ENCODE measurements at places on chromosomes 6 and 20.

- DNase-seq, result no peak
Measured at GRCh38 chr20:41526327-41526726, 91.8 kb downstream of the CHD6 start.

DNA sequence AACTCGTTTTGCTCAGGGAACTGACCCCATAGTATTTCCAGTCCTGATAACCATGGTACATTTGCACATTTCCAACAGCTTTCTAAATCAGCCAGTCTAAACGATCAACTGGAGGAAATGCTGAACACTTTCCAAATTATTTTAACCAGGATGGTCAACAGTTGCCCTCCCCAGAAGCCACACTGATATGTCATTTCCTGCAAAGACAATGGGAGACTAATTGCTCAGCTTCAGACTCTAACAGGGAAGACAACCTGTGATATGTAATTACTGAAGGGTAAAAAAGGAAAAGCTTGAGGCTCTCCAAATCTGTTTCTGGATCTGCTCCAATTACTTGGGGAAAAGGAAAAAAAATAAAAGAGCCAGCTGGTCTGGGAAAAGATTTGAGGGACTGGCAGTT is 88.8 kb downstream of the FYN start:
- no peak for DNase-seq

DNA sequence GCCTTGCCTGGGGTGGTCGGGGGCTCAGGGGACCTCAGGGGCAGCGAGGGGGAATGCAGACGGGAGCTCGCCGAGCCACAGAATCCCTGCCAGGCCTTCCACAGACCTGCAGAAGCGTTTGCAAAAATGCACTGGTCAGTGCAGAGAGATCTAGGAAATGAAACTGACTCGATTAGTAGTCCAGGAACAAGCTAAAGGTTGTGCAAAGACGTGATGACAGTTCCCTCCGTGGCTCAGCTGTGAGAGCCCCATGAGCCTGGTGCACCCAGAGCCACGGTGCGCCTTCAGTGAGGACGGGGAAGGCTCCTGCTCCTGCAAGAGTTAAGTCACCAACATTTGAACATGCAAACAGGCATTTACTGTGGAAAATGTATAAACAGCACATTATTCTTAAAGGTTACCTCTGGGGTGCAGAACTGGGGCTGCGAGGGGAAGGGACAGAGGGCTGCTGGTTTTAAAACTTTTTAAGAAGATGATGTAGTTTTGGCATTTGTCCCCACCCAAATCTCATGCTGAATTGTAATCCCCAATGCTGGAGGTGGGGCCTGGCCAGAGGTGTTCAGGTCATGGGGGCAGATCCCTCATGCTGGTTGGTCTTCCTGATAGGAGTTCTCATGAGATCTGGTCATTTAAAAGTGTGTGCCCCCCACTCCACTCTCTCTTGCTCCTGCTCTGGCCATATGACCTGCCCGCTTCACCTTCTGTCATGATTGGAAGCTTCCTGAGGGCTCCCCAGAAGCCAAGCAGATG is 147.3 kb downstream of the DLL1 start:
- DNase-seq, result no peak

- no peak for DNase-seq
Measured at GRCh38 chr6:10487668-10488327, 33.4 kb upstream of the GCNT2 start.

DNA sequence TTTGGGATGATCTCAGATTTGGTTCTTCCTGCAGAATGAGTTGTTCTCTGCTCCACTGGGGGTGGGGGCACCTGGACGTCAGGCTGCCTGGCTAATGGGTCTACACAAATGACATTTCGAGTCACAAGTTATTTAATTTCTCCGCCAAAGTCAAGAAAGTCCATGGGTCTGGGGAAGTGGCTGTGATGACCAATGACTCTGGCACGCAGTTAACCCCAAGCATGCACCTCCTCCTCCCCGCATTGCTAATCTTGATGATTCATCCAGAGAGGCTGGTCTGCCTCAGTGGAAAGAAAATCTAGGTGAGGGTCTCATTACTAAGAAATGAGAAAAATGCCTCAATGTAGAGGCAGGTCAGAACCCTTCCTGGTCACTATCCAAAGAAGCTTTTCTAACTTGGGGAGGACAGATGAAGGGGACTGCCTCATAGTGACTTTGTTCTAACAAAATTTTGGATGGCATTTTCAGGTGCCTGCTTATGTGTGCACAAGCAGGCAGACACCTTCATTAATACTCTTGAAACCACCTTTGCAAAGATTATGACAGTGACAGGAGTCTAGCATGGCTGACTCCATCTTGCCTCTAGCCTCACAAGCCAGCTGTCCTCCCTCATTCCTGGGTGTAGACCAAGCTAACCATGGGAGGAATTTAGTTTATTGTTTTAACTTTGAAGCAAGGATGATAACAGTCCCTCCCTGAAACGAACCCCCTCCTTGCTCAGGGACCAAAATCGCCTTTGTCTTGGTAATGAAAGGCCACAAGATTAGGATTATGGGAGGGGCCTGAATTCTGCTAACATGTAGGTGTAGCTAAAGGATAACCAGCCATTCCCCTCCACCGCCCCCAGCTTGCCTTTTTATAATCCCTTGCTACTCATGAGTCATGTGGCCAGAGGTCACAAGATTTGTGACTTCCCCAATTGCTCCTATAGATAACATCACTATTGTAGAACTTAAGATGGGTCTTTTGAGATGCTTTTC is 98.6 kb upstream of the MRPS10 start:
- no peak for DNase-seq

DNA sequence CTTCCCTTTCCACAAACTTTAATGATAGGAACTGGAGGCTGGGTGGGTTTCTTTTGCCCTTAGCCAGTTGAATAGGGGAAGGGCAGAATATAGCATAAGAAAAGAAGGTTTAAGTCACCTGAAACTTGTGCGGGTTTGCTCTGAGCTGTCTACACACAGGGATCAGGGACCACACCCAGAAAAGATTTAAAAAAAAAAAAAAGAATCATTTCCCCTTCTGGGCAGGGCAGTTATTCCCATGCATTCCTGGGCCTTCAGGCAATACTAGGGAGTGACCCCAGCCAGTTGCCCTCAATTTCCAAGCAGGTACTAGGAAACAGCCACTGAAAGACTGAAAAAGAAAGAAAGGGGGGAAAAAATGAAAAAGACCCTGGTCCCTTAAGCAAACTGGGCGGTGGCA is 39.6 kb upstream of the HDAC2 start:
- no peak for DNase-seq

DNA sequence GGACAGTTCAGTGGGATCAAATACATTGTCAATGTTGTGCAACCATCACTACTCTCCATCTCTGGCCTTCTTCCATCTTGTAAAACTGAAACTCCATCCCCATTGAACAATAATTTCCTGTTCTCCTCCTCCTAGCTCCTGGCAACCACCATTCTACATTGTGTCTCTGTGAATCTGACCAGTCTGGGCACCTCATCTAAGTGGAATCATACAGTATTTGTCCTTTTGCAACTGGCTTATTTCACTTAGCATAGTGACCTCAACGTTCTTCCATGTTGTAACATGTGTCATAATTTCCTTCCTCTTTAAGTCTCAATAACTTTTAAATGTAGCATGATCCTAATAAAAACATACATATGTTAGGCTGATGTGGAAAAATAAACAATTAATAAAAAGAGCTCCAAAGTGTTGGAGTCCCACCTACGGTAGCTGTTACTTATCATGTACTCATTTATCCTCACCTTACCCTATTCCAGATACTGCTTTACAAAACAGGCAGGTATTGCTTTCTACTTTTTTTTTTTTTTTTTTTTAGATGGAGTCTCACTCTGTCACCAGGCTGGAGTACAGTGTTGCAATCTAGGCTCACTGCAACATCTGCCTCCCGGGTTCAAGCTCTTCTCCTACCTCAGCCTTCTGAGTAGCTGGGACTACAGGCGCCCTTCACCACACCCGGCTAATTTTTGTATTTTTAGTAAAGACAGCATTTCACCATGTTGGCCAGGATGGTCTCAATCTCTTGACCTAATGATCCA is 91.9 kb downstream of the TNFAIP3 start:
- no peak for DNase-seq

DNA sequence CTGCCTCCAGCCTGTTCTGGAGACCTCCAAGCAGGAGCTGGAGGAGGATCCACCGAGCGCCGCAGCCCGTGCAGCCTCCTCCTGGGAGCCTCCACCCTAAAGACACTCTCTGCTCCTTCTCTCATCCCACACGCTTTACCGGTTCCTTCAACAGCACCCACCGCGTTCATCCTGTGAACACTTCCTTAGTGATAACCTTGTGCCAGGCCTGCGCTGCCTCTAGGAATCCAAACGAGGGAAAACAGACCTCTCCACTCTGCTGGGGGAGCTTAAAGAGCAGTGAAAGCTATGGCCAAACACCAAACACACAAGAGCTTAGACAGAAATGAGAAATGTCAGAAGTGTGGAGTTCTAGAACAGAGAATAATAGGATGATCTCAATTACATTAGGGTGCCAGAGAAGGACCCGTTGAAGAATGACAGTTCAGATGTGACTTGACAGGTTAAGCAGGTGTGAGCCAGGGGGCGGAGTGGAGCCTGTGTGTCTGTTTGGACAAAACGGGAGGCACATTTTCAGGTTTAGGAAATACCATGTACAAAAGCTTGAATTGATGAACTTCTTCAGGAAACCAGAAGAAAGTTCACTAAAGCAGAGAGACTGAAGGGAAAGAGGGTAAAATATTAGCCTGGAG is 28.5 kb upstream of the HLA-DRB5 start:
- no peak for DNase-seq

- DNase-seq, result no peak
Measured at GRCh38 chr6:4264601-4265000, 129.2 kb upstream of the ECI2 start.

DNA sequence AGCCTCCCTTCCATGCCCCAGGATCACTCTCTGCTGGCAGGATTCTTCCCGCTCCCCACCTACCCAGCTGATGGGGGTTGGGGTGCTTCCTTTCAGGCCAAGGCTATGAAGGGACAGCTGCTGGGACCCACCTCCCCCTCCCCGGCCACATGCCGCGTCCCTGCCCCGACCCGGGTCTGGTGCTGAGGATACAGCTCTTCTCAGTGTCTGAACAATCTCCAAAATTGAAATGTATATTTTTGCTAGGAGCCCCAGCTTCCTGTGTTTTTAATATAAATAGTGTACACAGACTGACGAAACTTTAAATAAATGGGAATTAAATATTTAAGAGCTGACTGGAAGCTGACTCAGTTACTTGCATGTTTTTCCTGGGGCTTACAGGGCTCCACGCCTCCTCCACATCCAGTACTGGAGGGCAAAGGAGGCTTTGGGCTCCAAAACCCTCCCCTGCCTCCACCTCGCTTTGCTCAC is 24.3 kb upstream of the FANCE start:
- no peak for DNase-seq

GRCh38 chr6:15533379-15534026 is 129.3 kb downstream of the DTNBP1 start:
- no peak for DNase-seq

DNA sequence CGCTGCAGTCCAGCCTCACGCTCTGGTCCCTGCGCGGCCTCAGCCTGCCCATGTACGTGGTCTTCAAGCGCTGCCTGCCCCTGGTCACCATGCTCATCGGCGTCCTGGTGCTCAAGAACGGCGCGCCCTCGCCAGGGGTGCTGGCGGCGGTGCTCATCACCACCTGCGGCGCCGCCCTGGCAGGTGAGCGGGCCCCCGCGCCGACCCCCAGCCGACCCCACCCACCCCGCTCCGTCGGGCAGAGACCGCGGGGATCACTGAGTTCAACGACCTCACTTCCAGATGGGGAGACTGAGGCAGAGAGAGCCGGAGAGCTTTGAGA is 545 bp downstream of the SLC35D3 start:
- no peak for DNase-seq

- no peak for DNase-seq
Measured at GRCh38 chr6:151993364-151993763, 185.9 kb downstream of the ESR1 start.

DNA sequence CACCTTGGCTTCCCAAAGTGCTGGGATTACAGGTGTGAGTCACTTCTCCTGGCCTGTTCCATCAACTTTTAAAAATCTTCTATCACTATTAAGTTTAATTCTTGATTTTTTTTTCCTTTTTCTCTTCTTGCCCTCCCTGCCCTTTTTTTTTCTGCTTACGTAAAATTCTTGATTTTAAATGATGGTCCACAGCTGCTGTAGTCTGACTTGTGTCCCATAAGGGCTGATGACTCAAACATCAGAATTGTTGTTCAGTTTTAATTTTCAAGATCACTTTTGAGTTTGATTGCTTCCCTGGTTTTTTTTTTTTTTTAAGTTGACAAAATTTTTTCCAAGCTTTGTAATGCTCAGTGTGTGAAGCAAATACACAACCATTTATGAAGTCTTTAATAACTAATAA is 61.9 kb downstream of the CBFA2T2 start:
- DNase-seq, result no peak

- no peak for DNase-seq
Measured at GRCh38 chr6:80077067-80077466, 29.4 kb upstream of the BCKDHB start.

- no peak for DNase-seq
Measured at GRCh38 chr20:63923651-63924050, 28.7 kb downstream of the DNAJC5 start.

DNA sequence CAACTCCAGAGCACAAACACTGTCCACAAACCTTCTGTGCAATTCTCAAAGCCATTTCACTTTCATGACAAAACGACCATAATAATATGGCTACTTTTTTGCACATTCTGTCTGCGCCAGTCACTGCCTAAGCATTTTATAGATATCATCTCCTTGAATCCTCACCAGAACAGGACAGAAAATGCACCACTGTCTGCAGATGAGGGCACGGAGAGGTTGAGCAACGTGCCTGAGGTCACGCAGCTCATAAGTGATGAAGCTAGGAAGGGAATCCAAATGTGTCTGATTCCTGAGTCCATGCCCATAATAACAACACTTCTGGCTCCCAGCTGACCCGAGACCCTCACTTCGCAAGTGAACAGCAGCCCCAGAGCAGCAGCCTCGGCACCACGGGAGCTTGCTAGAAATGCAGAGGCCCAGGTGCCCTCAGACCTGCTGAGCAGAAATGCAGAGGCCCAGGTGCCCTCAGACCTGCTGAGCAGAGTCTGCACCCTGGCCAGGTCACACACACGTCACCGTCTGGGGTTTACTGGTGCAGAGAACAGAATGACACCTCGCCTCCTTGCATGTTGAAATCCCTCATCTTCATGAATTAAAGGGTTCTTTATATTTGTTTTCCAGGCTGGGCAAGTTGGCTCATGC is 265.2 kb downstream of the BMP7 start:
- no peak for DNase-seq

DNA sequence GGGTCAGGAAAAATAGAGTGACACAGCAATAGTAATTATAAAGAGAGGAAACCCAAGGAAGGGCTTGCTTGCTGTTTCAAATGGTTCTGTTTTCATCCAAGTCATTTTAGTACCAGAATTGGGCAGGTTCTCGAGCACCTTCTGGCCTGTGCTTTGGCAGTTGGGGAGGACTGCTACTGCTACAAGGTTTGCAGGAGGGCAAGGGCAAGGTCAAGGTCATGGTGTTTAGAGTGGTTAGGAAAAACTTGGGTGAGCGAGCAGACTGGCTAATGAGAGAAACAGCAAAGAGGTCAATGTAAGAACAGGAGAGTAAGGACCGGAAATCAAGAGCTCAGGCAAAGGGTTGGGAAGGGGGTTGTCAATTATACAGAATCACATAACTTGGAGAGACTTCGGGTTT is 164.5 kb downstream of the CDK19 start:
- no peak for DNase-seq

- DNase-seq, result no peak
Measured at GRCh38 chr20:45051204-45052060, 49.5 kb downstream of the KCNS1 start.
